BJ (cell line): ENCODE measurements at places on chromosomes 3 and 15.

DNA sequence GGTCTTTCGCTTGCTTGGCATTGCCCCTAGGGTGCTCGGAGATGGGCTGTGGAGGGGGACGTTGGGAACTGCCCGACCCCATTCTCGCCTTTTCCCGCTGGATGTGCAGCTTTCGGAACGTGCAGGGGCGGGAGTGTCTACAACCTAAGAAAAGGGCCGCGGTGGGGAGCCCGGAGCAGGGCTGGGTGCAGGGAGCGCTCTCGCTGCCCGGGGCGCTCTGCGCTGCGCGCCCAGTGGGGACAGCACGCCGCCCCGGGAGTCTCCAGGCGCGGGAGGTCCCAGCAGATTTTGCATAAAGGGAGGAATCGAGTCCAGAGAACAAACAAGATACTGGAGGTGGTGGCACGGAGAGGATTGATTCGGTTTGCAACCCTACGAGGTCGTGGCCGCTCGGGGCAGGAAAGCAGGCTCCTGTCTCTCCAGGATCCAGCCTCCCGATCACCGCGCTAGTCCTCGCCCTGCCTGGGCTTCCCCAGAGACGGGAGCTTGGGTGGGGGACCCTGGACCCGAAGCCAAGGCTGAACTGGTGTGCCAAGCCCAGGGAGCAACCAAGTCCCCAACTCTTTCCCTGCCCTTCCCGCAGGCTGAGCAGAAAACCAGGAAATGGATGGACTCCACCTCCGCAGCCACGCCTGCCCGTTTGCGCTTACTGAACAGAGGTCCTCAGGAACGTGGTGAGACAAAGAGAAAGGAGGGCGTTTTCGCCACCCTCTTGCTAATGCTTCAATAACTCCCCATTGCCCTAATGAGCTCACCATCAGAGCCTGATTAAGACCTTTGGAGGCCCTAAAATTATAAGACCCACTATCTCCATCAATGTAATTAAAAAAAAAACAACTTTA is 59.7 kb downstream of the NOX5 start:
- no peak for DNase-seq

DNA sequence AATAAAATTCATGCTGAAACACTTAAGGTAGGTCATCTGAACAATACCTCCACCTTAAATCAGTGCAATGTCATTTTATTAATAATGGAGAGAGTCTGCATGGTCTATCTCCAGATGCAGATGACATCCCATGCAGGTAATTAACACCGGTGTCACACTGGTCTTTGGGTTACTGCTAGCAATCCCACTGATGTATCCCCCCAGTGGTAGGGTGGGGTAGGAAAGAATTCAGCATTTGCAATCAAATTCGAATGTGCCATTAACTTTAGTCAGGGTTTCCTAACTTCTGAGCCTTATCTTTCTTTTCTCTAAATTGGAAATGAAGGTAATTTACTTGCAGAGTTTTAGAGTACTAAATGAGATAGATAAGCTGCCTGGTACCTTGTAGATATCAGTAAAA is 44.4 kb downstream of the KIF15 start:
- DNase-seq: no peak

GRCh38 chr3:128076483-128077201 is 24.4 kb downstream of the SEC61A1 start:
- no peak for DNase-seq

DNA sequence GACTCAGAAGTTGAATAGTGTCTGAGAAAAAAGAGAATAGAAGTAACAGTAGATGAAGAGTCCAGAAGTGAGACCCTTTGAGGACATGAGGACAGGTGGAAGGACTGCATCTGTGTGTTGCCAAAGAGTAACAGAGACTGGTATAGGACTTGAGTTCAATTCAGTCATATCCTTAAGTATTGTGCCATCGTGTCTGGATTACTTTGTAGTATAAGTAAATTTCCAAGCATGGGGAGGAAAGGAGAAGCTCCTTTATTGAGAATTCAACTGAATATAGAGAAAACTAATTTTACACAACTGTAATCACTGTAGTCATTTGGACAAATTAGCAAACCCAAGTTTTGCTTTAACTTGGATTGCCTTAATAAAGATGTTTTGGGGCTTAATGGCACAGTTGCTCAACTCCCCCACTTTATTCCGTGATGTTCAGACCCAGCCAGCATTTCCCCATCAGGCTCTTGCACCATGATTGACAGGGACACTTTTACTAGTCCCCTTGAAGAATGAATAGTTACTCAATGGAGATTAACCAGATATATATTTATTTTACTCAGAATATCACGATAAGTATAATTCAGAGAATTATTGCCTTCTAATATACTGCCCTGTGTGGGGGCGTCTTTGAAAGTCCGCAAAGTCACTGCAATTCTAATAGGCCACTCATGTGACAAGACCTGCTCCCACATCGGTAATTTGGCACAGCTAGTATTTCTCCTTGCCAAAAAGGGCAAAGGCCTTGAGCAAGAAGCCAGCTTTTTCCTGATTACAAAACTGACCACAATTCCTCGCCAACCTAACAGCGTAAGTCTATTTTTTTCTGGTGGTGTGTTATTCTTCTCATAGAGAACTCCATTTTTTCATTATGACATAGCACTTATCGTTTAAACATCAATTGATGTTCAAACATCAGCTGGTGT is 61.3 kb downstream of the PPARG start:
- no peak for DNase-seq

DNA sequence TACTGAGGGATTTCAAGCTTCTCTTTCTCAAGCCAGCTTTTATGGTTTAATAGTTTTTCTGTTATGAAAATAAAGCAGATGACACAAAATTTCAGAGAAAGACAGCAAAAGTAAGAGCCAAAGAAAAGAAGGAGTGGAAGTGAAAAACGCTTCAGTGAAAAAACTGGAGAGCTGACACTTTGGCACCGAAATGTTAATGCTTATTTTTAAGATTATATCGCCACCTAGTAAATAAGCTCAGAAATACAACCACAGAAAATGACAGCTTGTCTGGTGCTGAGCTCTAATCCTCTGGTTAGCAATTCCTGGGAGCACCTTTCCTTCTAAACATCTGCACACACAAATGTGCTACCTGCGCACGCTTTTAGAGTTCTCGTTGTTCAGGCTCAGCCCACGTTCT is 101.6 kb downstream of the ZPLD1 start:
- no peak for DNase-seq

DNA sequence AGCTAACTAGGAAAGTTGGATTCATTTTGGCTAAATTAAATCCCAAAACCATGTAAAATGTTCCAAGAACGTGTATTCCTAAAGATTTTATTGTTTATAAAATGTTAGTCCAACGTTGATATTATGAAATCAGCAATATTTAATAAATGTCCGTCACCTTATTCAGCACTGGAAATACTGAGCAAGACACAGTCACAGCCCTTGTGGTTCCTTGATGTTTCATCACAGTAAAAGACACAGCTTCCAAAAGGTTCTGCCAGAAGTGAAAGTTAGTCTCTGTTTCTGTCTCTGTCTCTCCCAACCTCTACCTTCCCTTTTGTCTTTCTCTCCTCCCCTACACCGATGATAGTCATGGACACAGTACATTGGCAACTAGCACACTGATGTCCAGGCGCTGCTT is 82.2 kb upstream of the BOC start:
- DNase-seq: no peak

DNA sequence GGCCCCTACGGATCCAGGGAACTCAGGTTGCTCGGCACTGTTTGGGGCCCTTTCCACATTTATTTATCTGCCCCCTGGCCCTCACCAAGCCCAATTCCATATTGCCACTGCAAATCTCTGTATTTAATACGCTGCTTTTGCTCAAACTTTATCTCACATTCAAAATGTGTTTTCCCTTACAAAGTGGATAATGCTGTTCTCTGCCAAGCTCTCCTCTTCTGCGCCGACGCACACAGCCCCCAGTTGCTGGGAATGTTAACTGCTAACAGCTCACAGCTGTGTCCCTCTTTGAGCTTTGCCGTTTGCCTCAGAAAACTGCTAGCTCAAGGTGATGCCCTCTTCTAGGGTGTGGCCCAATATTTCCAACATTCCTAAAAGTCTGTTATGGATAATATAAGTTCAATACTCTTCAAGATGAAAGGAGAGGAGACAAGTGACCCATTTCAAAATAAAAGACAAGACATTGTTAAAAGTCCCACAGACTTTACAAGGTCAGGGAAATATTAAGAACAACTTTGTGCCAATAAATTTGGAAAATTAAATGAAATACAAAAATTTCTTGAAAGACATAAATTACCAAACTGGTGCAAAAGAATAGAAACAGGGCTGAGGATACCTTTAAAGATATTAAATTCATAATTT is 12.6 kb upstream of the FBN1 start:
- DNase-seq: no peak

GRCh38 chr3:134704556-134704955 is 53.7 kb upstream of the KY start:
- no peak for DNase-seq

DNA sequence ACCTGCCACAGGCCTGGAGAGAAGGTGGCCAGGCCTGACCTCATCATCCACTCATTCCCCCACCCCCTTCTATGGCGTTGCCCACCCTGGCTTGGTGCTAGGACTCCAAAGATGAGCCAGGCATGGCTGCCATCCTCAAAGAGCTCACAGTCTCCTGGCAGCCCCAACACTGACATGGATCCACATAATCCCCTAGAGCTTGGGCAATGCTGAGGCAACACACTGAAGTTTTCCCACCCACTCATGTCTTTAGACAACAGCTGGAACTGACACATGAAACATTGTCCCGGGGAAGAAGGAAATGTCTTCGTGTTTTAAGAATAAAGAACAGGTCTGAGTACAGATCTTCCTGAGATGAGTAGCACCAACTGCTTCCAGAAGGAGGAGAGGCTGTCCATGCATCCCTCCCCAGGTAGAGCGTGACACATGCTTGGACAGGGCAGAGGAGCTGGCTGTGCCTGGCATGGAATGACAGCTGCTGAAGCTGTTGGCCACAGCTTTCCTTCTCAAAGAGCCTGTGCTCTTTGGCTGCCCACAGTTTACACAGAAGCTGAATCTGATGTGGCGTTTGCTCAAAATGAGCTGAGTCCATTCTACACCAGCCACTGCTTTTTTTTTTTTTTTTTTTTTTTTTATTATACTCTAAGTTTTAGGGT is 70.1 kb downstream of the HOMER2 start:
- DNase-seq: no peak

GRCh38 chr15:85792912-85793590 is 1.7 kb downstream of the KLHL25 start:
- no peak for DNase-seq

DNA sequence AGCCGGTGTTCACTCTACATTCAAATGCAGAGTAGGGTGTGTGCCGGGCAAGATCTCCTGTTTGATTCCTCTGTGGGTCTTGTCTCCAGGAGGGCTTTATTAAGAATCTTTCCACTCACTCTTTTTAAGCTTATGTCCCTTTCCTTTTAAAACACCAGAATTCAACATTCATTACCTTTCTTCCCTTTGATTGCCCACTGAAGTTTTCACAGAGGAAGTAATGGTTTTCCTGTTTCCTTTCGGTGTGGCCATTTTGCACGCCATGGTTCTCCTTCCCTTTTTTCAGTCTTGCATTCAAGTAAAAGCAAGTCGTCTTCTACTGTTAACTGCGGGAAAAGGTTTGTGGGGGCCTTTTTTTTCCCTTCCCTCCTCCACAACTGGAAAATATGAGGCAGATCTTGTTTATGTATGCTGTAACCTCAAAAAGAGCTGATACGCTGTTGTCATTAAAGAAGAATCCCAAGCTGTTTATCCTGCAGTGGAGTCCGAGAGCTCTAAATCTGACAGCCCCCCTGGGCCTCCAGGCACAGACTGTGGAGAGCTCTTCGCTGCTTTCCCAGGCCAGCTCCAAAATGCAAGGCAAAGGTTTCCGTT is 40.5 kb downstream of the FILIP1L start:
- DNase-seq: peak; percentile 81

GRCh38 chr15:48442011-48442410 is 110.8 kb downstream of the DUT start:
- no peak for DNase-seq

DNA sequence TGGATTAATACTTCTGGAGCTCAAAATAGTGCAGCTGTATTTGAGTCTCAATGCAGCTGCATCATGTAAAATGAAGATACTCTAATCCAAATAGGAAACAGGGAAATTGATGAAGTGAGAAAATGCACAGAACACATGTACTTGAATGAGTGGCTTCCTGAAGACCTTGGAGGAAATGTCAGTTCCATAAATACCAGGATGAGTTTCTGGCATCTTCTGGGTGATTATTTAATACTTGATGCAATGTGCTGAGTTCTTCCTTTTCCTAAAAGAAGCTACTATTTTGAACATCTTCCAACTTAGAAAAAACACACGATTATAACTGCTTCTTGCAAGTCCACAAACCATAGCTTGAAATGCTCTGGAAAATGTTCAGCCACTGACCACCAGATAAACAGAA is 162.8 kb downstream of the SLC9A9 start:
- DNase-seq: no peak

GRCh38 chr15:49494842-49495241 is 71.8 kb downstream of the FGF7 start:
- DNase-seq: no peak

GRCh38 chr3:24288496-24289236 is 206.0 kb downstream of the THRB start:
- DNase-seq: no peak

DNA sequence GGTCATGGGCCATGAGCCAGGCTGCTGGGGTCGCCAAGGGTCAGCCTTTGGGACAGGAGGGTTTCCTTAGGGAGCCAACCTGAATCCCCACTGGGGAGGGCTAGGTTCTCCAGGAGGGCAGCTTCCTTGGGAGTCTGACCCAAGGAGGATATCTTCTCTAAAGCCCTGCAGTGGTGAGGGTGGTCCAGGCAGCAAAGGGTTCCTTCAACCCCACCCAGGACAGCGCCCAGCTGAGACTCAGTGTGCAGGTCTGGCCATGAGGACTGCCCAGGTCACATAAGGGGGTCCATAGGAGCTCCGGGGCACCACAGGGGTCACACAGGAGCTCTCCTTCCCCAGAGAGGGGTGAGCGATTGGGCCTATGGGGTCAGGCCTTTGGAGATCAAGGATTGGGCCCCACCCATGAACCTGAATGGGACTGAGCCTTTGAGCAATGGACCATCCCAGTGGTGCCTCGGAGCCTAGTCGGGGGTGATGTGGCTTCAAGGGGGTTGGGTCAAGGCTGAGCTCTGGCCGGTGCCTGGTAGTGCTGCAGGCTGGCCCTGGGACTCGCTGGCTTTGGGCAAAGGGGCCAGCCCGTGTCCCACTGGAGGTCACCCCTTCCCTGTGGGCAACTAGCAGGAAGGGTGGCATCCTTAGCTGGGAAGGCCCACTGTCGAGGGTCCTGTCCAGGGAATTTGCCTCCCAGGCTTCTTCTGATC is 216.5 kb downstream of the SNRPN start:
- no peak for DNase-seq

- DNase-seq: no peak
These were observed 75.7 kb upstream of the GADL1 start for GRCh38 chr3:30970183-30970582.

GRCh38 chr3:139930211-139930610 is 4.8 kb upstream of the CLSTN2 start:
- no peak for DNase-seq

- DNase-seq: no peak
These were observed 567 bp downstream of the TOP2B start for GRCh38 chr3:25663869-25664811.

GRCh38 chr3:190286014-190286413 is 36.2 kb downstream of the CLDN1 start:
- DNase-seq: no peak
